IPS DF 6.9 (cell line): ENCODE measurements at places on chromosomes 6 and 20.

DNA sequence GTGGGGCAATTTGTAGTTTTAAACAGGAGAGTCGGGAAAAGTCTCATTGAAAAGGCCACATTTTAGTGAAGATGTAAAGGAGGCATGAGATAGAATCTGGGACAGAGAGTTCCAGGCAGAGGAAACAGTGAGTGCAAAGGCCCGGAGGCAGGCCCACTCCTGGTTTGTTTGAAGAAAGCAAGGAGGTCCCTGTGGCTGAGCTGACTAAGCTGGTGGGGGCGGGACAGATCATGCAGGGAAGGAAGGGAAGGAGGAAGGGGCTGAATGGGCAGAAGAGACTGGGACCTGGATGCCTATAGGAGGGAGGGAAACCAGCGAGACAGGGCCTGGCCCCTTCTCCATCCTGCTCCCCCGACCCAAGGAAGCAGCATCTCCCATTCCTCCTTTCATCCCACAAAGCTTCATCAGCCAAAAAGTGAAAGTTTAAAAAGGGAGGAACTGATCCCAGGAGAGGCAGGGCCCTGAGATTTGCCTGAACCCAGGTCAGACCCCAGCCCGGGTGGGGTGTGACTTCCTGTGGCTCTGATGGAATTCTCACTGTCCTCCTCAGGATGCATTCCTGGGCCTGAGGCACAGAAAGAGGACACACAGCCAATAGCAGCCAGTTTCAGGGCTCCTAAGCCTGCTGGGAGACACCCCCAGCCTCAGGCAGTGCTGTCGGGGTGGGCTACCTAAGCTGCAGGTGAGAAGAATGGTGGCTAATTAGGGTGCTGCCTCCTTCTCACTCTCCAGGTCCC lies 54.2 kb upstream of the SIRPA start:
- no peak for DNase-seq

DNA sequence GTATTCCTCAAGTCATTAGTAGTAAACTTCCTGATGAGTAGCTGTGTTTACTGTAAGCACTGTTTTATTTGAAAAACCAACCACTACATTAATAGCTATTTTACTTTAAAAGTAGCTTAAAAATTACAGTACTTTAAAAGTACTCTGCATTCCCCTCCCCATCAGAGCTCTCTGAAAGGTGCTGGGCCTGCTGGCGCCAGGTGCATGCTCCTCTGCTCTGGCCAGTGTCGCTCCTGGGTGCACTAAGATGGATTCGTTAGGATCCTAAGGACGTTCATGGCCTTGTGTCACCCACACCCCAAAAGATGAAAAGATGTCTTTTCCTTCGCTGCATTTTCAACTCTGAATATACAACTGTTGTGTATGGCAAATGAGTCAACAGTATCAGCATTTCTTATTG lies 43.9 kb upstream of the KIF25 start:
- no peak for DNase-seq

DNA sequence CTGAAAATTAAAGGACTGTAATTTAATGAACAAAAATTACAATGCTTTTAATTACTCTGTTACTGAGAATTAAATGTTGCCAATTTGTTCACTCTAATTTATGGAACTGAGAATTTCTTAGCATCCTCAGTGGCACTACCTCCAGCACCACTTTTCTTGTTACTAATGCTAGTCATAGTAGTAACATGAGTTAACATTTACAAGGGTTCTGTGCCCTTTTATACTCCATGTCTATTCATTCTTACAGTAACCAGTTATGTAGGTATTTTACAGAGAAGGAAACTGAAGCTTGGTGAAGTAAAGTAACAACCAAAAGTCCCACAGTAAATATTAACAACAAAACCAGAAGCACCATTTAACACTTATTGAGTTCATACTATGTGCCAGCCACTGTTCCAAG lies 34.3 kb downstream of the RARS2 start:
- DNase-seq: no peak

GRCh38 chr20:4330011-4330410 lies 314.7 kb upstream of the RNF24 start:
- DNase-seq: no peak

DNA sequence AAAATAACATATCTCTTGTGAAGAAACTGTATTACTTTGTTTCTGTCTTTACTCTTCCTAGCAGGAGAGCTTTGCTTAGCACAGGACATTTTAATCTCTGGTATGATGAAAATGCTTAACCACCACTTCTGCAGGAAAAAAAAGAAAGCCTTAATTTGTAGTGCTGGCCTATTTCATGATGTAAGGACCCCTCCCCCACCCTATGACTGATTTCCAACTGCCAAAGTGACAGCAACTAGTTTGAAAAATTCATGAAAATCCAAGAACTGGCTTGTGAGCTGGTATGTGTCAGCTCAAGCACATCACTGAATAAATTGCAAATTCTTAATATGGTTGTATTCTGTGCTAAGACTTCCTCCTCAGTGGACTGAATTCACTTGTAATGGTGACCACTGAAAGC lies 125.3 kb downstream of the REV3L start:
- DNase-seq: no peak

- no peak for DNase-seq
These were observed 273.0 kb upstream of the PREP start for GRCh38 chr6:105675715-105676397.

DNA sequence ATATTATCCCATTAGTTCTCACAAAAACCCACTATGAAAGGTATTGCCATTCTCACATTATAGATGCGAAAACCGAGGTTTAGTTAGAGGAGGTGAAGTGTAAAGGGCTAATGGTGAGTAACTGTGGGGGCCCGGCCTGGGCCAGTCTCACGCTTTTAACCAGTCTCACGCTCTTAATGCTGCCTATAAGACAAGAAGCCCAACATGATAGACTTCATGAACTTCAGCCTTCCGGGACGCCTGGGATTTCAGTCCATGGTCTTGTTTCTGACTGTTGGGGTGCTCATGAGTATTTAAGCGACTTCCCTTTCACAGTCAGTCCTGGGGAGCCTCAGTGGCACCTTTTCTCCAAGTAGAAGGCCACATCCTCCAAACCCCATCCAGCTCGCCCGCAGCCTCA lies 31.7 kb downstream of the AGPAT4 start:
- DNase-seq: no peak

GRCh38 chr20:49034070-49034732 lies 11.9 kb upstream of the CSE1L start:
- DNase-seq: no peak

DNA sequence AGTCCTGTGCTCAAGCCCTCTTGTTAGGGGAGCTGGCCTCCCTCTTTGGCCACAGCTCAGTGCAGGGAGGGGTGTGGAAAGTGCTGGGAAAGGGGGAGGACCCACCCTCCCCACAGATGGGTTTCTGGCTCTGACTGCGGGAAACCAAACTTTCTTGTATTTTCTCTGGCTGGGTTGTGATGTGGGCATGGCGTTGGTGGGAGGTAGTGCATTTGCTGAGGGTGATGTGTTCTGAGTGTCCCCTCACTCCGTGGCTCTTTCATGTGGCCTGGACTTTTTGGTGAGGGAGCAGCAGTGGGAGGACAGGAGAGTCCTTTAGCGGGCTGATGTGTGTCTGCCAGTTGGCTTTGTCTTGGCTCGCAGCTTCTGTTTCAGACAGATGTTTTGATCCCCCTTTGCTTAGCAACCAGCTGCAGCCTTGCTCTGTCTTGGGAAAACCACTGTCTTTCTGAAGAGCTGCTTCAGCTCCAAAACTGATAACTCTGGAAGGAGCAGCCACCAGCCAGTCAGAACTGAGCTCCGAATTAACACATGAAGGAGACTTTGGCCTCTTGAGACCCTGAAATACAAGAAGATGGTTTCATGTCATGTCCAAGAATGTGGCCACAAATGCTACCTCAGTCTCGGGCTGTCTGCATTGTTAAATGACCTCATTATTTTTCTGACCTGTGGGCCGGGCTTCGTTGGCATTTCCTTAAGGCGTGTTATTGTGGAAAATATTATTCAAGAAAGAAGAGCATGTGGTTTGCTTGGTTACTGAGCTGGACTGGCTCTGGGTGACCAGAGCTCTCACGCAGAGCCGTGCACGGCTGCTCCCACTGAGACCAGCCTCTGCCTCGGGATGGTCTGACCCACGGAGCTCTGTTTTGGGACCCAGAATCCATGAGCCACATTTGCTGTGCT lies 21.5 kb downstream of the SYNJ2 start:
- no peak for DNase-seq

DNA sequence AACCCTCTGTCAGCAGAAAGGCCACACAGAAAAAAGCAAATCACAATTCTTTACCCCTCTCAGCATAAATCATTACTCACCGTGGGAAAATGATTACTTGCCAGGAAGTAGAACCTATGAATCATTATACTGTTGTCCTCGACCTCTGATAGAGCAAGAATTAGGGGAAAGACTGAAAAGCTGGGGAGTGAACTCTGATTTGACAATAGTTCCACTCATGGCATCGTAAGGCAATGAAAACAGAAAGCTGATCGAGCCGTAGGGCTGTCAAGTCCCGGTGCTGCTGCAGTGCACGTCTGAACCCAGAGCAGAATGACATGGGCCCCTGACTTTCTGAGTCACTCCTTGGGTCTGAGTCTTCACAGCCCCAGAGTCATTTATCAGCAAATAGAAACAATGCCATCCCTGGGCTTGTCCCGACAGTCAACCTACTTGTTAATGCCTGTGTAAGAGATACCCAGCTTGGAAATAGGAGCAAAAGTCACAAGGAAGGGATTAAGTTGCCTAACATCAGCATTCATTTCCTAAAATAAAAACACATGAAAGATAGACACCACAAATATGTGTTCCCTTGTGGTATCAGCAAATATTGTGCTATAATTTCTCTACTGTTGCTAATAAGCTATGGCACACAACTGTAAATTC lies 224.8 kb upstream of the MARCKS start:
- no peak for DNase-seq

GRCh38 chr6:44078827-44079671 lies 48.2 kb downstream of the MRPL14 start:
- peak; percentile 75 for DNase-seq

DNA sequence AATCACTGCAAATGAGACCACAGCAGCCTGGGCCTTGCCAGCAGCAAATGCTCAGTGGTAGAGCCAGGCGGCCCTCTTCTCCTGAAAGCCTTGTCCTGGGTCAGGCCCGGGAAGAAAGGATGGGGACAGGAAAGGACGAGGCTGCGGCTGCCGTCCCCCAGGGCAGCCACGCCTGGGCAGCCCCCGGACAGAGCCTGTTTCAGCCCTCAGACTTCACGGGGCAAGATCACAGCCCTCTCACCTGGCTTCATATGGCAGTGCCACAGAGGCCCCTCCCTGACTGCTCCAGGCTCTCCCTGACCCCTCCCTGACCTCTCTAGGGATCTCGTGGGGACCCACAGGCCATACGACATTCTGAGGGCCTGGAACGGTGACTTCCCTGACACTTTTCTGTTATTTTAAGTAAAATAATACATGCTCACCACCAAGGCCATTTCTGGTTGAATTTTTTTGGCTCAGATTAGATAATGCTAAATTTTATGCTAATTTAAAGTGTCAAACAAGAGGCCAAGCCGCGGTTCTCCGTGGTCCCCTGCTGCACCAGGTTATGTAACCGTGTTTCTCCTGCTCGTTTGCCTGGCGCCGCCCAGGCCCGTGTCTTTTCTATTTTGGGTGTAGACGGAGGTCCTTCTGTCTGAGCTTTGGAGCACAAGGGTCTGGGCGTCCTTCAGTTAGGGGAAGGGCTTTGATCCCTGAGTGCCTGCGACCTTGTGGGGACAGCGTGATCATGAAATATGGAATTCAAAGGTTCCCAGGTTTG lies 59.9 kb upstream of the BHLHE23 start:
- DNase-seq: no peak

DNA sequence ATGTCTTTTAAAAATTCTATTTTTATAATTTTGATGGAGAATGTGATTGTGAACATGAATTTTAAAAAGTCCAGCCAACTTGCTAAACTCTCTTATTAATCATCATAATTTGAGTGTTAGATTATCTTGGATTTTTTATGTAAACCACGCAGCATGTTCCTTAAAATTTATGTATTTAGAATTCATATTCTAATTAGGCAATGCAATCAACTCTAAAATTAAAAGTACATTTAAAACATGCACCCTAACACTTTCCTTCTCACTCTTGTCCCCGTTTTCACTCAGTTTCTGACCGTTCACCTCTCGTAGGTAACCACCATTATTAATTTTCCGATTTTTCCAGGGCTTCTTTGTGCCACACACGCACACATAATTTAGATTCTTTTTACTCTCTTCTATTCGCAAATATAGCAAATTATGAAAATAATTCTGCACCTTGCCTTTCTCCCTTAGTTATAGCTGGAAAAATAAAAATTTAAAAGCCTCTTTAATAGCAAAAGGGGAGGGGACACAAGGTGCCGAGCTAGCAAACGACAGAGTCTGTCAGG lies 329 bp upstream of the ZKSCAN3 start:
- DNase-seq: no peak

GRCh38 chr6:168264593-168265335 lies 54.8 kb downstream of the DACT2 start:
- DNase-seq: no peak

GRCh38 chr6:108585921-108586536 lies 25.3 kb downstream of the FOXO3 start:
- DNase-seq: no peak

DNA sequence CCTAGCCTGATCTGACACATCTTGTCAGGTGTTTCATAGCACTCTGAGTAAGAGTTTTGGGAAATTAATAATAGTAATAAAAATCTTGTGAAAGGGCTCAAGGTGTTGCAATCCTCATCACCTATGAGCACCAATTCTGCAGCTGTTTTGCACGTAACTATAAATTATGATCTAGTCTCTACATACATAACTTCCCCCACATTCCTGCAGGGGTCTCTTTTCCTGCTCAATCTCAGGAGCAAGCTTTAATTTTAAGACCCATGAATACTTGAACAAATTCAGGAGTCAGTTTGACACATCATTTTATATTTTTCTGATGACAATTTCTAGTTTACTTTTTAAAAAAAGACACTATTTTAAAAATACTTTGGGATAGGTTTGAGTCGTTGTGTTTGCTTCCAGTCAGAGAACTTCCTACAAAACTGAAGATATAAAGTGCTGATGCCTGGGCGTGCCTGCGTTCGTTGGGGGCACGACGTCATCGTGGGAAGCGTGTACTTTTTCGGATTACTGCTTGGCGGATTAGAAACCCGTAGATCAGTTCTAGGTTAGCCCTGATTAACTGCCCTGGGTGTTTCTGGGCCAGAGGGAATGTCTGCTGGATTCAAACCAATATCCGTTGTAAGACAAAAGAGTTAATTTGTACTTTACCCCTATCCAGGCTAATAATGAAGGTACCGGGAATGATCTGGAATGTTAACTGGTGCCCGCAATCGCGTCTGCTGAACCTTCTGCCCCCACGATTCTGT lies 1.0 kb upstream of the E2F3 start:
- no peak for DNase-seq

GRCh38 chr6:40932366-40932765 lies 106.7 kb downstream of the UNC5CL start:
- DNase-seq: no peak

GRCh38 chr20:54643761-54644160 lies 168.4 kb downstream of the DOK5 start:
- DNase-seq: no peak

DNA sequence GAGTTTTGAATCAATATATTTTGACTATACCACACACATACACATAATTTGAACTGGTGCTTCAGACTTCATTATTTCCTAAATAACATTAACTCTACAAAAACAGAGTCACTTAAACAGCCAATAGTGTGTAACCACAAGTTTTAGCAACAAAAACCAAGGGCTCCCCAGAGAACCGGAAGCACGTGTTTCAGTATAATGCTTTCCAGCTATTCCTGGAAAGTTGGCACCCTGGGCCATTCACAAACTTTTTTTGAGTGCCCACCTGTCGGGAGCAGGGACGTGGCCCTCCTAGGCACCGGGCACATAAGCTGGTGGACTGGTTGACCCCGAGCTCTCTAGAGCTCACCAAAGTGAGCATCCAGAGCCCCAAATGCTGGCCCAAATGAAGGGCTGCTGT lies 1.9 kb upstream of the SLC35D3 start:
- no peak for DNase-seq
